Left renal pelvis (tissue), 4 donors: ENCODE measurements at places on chromosomes 4 and X.
A peak's percentile ranks its signal among the peaks of the same experiment; 100 is the strongest.

DNA sequence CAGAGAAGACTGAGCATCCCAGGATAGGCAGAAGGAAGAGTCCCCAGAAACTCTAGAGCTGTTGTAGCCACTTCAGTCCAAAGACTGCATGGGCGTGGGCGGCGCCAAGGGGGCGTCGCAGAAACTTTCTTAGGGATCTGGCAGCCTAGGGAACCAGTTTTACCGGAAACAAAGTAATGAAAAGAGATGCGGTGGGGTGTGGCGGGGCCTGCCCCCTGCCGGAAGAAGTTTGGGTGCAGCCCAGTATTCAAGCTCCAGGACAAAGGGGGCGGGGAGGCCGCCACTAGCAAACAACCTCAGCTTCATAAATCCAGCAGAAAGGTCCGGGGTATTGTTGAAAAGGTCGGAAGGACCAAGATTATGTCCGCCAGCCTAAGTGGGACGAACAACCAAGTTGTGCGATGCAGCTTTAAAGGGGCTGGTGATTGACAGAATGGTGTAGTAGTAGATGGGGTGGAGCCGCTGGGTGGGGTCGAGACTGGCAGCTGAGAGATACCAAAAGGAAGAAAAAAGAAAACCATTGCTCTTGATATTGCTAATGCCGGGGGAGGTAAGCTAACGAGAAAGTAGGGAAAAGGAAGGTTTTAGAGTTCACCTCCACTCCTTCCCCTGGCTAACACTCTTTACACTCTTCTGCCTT is 190.5 kb downstream of the RRAGB start:
- DNase-seq: peak; percentile 51

GRCh38 chrX:147917700-147918695 is 6.3 kb downstream of the FMR1 start:
- no peak for DNase-seq

GRCh38 chr4:38950734-38951133 is 81.5 kb downstream of the TMEM156 start:
- DNase-seq: no peak

GRCh38 chr4:175511861-175512260 is 300.2 kb downstream of the GPM6A start:
- no peak for DNase-seq

DNA sequence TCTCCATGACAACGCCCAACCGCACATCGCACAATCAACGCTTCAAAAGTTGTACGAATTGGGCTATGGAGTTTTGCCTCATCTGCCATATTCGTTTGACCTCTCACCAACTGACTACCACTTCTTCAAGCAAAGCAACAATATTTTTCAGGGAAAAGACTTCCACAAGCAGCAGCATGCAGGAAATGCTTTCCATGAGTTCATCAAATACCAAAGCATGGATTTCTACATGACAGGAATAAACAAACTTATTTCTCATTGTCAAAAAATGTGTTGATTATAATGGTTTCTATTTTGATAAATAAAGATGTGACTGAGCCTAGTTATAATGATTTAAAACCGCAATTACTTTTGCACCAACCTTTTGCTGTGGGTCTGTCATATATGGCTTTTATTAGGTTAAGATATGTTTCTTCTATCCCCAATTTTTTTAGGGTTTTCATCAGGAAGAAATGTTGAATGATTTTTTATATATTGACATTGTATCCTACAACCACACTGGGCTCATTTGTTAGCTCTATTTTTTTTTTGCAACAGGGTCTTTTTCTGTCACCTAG is 138.4 kb downstream of the PWWP3B start:
- no peak for DNase-seq

DNA sequence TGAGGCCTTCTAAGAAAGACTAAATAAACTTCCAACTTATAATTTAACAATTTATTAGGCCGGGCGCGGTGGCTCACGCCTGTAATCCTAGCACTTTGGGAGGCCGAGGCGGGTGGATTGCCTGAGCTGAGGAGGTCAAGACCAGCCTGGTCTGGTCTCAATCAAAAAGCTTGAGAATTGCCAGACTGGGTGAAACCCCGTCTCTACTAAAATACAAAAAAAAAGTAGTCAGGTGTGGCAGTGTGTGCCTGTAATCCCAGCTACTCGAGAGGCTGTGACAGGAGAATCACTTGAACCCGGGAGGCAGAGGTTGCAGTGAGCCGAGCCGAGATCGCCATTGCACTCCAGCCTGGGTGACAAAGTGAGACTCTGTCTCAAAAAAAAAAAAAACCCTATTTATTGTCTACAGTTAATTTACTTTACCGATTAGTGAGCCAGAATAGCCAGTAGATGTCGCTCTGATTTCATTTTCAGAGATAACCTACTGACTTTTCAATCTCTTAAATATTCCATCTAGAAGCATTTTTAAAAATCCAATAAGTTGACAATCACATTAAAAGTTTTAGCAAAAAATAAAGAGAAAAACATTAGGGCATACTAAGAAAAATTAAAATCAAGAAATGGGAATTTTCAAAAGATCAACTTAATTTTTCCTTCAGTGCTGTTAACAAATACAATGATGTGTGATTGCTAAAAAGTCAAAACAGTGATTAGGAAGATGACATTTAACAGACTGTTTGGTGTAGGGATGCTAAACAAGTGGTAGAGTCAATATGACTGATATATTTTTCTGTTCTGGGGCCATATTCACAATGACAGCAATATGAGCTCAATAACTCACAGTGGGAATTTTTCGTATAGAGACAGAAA is 4.3 kb upstream of the SHROOM3 start:
- DNase-seq: no peak

DNA sequence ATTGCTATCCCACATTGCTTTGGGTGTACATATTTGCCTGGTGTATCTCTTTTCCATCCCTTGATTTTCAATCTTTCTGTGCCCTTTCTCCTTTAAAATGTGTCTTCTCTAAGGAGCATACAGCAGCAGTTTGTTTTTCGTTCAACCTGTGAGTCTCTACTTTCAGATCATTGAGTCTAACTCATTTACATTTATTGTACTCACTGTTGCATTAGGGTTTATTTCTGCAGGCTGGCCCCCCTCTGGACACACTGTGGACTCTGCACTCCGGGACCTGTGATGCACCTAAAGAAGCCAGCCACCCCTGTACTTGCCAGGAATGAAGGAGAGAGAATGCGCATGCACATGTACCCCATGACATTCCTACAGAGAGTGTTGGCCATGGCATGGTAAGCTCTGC is 93.0 kb downstream of the FAM53A start:
- no peak for DNase-seq

GRCh38 chr4:87117732-87118075 is 102.7 kb downstream of the KLHL8 start:
- no peak for DNase-seq

- no peak for DNase-seq
Observed at GRCh38 chr4:108839333-108839732, 76.5 kb upstream of the ETNPPL start.

- no peak for DNase-seq
Observed at GRCh38 chrX:103442536-103442901, 66.2 kb downstream of the BEX3 start.

DNA sequence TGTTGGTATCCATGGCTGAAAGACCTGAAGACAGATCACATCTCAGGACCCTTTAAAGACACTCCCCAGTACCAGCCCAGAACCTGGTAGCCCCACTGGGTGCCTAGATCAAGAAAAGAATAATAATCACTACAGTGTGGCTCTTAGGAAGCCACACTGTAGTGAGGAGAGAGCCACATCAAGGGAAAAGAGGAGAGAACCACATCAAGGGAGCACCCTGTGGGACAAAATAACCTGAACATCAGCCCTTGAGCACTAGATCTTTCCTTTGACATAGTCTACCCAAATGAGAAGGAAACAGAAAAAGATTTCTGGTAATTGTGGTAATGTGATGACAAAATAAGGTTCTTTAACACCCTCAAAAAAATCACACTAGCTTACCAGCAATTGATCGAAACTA is 15.3 kb downstream of the RTL3 start:
- DNase-seq: no peak

- DNase-seq: no peak
Observed at GRCh38 chr4:168432419-168433146, 47.7 kb downstream of the DDX60L start.

DNA sequence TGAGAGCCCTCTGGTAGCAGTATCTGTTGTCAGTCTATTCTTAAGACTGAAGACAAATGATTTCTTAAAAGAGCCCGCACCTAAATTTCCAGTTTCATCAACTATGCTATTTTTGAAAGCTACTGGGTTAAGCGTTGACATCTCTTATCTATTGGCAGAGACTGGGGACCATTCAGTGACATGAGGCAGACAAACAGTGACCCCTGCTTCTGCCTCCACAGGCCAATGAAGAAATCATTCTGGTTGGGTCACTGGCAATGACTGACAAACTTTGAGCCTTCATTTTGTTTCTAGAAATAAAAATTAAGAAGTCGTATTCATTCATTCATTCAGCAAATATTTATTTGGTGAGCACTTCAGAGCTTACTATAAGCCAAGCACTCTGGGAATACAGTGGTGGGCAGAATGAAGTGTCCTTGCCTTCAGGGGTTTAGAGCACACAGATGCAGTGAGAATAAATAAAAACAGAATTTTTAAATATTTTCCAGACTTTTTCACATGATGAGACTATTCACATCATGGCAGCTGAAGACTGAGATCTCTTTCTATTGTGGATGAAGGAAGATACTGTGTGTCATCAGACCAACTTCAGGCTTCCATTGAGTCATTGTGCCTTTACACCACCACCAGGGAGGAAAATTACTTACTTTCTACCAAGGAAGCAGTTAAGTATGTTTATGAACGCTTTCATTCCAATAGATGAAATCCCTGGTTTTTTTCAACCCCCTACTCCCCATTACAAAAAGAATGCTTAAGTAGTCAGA is 36.0 kb downstream of the SORBS2 start:
- no peak for DNase-seq

- DNase-seq: no peak
Observed at GRCh38 chr4:15781427-15782095, 3.4 kb downstream of the CD38 start.

DNA sequence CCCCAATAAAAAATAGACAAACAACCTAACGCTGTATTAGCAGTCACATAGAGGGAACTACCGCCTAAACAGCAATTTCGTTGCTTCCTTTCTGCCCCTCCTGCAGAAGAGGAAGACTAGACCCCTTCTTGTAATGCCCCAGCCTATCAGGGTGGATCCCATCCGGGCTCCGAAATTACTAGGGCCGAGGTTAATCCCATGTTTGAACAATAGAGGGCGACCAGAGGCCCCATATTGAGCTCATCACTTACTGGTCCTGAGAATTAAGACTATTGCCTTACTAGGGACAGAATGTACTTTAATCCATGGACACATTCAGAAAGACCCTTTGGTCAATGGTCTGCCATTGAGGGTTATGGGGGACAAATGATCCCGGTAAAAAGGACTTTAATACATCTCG is 11.8 kb upstream of the ZNF630 start:
- no peak for DNase-seq

- DNase-seq: no peak
Observed at GRCh38 chr4:109994415-109994827, 81.7 kb downstream of the EGF start.
